ENCODE measurements at places on chromosomes 13 and 19.

DNA sequence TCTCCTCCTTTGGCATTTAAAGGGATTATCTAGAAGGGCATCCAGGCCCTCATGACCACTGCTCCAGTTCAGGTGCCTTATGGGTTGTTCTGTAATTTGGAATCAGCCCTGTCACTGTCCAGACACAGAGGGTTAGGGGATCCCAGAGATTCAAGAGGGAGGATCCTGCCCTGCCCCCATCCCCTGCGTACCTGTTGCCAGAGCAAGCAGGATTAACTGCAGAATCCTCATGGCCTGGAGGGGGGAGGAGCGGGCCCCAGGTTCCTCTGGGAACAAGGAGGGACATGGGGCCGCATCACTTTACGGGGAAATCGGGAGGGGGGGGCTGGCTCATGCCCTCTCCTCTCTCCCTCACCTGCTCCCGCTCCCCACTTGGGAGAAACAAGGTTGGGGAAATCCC lies 1.0 kb downstream of the KLK11 start:
- no peak for DNase-seq

- no peak for DNase-seq
These were observed 7.6 kb downstream of the AKT2 start for GRCh38 chr19:40277356-40278059.

DNA sequence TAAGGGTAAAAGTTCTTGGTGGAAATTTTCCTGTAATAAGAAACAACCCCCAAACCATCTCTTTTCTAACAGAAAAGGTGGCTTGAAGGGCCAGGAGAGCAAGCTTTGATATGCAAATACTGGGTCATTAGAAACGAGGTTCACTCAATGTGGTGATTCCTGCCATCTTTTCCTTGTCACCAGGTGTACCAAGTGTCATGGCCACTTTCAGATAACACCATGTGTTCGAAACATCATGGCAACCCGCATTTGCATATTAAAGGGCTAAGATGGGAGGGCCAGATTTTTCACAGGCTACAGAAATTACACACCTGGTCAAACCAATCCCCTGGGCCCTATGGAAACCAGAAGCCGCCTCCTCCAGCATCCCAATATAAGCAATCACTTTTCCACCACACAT lies 15.3 kb downstream of the LGALS16 start:
- DNase-seq: no peak

GRCh38 chr13:40874138-40874779 lies 84.8 kb downstream of the SLC25A15 start:
- DNase-seq: no peak

DNA sequence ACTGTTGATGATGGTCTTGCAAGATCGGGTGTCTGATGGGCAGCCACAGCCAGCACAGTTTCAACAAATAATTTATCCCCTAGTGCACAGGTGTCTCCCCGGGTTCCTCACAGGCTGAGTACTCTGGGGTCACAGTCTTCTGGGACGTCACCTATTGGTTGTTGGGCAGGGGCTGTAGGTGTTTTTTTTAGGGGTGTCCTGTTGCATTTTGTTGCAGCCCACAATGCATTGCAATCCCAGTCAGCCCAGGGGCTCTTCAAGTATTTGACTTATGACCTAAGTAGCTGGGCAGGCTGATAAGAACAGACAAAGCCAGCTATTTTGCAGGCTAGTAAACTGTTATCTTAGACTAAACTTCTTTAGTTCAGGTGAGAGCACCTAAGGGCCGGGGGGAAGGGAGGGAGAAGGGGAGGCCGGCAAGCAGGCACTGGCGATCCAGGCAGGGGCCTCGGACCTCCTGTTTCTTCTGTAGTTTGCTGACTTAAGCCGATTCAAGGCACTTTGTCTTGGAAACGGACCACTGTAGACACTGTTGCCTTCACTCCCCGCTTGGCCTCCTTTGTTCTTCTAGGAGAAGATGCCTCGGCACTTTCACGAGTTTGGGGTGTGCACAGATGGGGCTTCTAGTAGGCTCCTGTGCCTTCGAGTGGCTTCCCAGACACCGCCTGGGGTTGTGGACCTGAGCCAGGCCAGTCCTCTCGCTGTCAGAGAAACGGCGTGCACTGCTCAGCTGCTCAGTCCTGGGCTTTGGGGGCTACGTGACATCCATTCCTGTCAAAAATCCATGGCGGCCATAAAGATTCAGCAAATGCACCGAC lies 33.9 kb upstream of the GRTP1 start:
- DNase-seq: no peak

DNA sequence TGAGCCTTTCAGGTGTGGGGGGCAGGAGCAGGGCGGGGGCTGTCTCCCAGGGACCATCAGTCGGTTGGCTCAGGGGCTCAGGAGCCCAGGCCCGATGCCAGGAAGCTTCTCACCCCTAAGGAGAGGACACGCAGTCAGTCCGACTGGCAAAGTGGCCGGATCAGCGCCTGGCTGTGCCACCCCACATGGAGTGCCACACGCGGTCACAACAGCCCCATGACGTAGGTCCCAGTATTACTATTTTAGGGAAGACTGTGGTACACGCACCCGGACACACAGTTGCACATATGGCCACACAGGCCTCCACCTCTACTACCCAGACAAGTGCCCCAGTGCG lies 29.3 kb upstream of the GRTP1 start:
- DNase-seq: no peak

GRCh38 chr13:80010286-80010831 lies 330.6 kb downstream of the SPRY2 start:
- DNase-seq: no peak

DNA sequence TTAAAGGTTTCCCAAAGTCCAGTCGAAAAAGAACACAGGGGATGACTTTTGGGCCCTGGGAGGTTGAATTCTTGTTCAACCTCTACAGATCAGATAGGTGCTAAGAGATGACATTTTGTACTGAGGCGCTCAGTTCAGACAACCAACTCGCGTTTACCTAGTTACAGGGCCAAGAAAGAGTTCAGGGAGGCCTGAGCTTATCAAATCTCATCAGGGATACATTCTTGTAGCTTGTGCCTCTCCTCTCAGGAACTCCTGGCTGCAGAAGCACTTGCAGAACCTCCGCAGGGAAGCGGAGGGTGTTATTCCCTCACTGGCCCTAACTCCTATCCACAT lies 825 bp downstream of the ZNF776 start:
- no peak for DNase-seq

DNA sequence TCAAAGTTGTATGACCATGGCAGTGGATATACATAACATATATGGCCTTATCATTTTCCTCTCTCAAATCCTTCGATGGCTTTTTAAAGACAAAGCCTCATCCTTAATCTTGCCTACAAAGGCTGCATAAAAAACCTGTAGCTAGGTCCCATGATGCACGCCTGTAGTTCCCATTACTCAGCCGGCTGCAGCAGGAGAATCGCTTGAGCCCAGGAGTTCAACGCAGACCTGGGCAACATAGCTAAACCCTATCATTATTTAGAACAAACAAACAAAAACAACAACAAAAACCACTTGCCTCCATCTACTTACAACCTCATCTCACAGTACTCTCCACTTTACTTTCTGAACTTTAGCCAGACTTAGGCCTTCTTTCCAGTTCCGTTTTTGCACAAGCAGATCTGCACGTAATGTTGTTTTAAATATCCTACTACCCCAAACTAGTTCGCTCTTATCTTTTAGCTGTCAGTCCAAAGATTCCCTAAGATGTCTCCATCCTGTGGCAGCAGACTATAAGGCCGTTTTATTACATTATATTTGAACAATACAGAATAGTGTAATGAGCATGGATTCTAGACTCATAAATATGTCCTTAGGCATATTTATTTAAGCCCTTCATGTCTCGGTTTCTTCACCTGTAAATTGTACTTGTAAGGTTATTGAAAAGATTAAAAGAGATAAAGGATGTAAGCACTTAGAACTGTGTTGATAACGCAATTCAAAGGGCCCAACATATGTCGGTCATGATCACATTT lies 969 bp upstream of the POMP start:
- DNase-seq: no peak

All from CD4-positive, alpha-beta T cell treated with Interleukin-6 for 4 hours (primary cell).